Muscle of leg (tissue), 16 donors: ENCODE measurements at places on chromosomes 6 and 20. TPM values are rescaled to one million over a fixed set of nuclear protein-coding genes. Genes with fewer than 3 reads are reported as not detected.

The HCRTR2 gene
- not detected for total RNA-seq

The HAO1 gene
- total RNA-seq, result not detected

DNA sequence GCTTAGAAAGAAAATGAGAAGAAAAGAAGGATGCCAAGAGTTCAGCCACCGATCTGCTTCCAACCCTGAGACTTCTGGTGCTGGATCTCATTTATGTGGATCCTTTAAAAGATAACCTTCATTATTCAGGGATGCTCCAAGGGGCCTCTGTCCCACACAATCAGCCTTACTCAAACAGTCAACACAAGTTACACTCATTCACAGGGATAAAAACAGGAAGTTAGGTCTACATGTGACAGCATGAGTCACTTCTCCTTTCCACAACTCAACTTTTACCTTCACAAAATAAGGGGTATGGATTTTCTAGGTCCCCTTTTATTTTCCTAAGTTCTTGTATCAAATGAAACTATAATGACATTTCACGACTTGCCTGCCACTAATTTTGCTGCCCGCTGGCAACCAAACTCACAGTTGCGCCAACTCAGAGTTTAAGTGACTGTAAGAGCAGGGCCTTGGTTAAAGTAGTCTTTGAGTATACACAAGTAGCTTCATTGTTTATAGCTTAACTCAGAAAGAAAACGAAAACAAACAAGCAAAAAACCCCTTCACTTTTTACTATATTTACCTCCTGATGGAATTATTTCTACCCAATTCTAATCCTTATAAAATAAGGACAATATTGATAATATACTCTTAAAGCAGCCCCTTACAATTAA, 278.8 kb upstream of the RUNX2 start:
- no peaks in the 10 kb centered on the region for H3K27me3 ChIP-seq
- H3K4me3 ChIP-seq, result no peak overlapping the region

DNA sequence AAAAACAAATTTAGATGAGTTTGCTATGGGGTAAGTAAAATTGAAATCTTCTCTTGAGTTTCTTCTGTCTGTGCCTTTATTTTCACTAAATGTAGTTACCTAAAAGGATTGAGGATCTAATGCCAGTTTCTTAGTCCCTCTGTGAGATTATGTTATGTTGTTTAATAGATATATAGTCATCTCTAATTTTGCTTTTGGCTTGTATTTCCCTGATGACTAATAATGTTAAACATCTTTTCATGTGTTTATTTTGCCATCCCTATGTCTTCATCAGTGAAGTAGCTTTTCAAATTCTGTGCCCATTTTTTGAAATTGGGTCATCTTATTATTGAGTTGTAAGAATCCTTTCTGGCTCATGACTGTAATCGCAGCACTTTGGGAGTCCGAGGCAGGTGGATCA, 13.7 kb downstream of the QRSL1 start:
- H3K27ac ChIP-seq, result no peak overlapping the region
- peaks cover 11% of the 10 kb centered on the region for H3K36me3 ChIP-seq
- no peak for DNase-seq
- H3K4me3 ChIP-seq, result no peak overlapping the region
- no peaks in the 10 kb centered on the region for H3K27me3 ChIP-seq
- H3K4me1 ChIP-seq, result no peaks in the 10 kb centered on the region

- H3K4me3 ChIP-seq, result no peak overlapping the region
- DNase-seq, result no peak
- H3K36me3 ChIP-seq, result no peaks in the 10 kb centered on the region
- H3K27me3 ChIP-seq, result no peaks in the 10 kb centered on the region
- H3K4me1 ChIP-seq, result peaks cover 7% of the 10 kb centered on the region
- no peak overlapping the region for H3K27ac ChIP-seq
These were observed 41.8 kb upstream of the GABRR1 start for GRCh38 chr6:89258912-89259311.

- H3K27ac ChIP-seq, result no peak overlapping the region
- H3K4me1 ChIP-seq, result peaks cover 4% of the 10 kb centered on the region
- H3K4me3 ChIP-seq, result no peak overlapping the region
- H3K36me3 ChIP-seq, result no peaks in the 10 kb centered on the region
- peaks cover 3% of the 10 kb centered on the region for H3K27me3 ChIP-seq
These were observed 3.7 kb upstream of the DEK start for GRCh38 chr6:18268066-18268465.

- peaks cover 33% of the 10 kb centered on the region for H3K4me1 ChIP-seq
- no peaks in the 10 kb centered on the region for H3K36me3 ChIP-seq
- H3K27me3 ChIP-seq, result peaks cover 4% of the 10 kb centered on the region
- peak; percentile 85 for DNase-seq
These were observed 18.1 kb downstream of the TUBB2B start for GRCh38 chr6:3209114-3210023.
